NCI-H774 (cell line): ENCODE measurements at places on chromosomes 12 and 14.
A peak's percentile ranks its signal among the peaks of the same experiment; 100 is the strongest.

GRCh38 chr12:112677050-112677765 lies 114.3 kb upstream of the RPH3A start:
- DNase-seq: no peak

DNA sequence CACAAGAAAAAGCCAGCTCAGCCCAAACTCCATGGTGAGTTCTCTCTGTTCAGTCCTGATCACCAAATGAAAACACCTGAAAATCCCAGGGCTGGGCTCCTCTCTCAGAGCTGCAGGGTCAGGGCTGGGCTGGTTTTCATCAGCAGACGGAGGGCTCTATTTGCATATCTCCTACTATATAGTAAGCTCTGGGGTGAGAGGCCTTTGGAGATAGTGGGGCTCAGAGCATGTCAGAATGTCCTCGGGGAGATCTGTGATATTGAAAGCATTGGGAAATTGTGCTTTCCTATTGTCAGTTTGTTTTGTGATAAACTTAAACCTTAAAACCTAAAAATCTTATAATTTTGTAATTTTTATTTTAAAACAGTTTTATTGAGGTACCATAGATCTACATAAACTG lies 742.6 kb downstream of the TMEM121 start:
- no peak for DNase-seq

- no peak for DNase-seq
Observed at GRCh38 chr12:47795121-47795813, 22.2 kb downstream of the SLC48A1 start.

- DNase-seq: no peak
Observed at GRCh38 chr12:11746940-11747716, 97.7 kb downstream of the ETV6 start.

DNA sequence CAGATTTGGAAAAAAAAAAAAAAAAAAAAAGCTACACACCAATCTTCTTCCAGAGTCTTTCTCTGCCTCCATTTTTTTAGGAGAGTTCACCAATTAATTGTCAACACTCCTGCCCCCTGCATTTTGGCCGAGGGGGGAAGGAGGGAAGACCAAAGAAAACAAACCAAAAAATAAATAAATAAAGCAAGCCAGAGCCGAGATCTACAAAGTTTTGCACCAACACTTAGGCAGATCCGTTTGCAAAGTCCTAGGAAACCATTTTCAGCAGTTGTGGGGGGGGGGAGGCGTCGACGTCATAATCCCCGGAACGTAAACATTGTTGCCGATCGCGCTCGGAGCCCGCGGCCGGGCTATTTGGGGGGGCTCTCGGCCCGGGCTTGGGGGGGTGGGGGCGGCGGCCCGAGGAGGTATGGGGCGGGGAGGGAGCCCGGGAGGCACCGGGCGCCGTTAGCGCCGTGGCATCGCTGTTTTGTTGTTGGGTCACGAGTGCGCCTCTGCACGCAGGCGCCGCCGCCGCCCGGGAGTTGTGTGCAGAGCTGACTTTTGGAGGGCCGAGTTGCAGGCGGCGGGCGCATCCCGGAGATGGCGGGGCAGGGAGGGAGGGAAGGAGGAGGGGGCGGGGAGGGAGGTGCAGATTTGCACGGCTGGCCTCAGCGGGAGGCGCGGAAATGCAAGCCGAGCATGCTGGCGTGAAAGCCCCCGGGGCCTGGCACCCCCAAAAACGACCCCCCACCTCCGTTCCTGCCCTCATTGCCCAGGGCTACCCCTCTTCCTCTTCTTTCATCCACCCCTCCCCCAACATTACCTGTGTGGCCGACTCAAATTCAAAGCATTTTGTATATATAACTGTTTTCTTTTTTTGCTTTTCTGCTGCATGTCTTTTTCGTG lies 598 bp downstream of the KDM2B start:
- DNase-seq: peak; percentile 80

- DNase-seq: no peak
Observed at GRCh38 chr14:102501751-102502315, 7.7 kb downstream of the ANKRD9 start.

DNA sequence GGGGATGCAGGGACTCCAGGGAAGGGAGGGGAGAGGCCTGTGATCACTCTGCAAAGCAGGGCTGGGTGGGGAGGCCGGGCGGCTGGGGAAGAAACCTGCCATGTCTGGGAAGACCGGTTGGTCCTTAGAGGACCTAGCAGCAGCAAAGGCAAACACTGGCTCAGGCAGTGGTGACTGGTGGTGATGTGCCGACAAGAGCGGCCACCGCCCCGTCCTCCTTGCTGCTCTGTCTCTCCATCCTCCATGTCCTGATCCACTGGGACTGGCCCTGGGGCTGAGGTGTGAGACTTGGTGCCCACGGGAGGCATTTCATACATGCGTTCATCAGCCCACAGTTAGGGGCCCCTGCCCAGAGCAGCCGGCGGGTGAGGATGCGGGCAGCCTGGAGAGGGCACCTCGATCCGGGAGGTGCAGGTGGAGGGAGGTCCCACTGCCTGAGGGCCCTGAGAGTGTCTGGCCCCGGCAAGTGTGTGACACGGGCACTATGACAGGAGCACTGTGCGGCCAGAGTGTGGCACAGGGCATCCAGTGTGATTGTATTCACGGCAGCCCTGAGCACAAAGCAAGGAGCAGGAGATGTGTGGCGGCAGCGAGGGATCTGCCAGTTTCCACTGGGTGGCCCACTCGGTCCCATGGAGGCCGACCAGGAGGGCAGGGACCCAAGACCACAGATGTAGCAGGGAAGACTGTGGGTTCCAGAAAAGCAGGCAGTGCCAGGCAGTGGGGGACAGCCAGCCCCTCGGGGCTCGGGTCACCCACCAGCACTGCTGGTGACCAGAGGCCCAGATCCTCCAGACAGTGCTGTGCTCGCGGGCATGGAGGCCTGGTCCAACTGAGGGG lies 13.9 kb downstream of the ANKRD9 start:
- DNase-seq: no peak
